Activated CD4-positive, alpha-beta memory T cell treated with anti-CD3 and anti-CD28 coated beads, Interleukin-2, amount 10 ng/mL, durations not matched to agents 7 days and 5 days (primary cell): ENCODE measurements at places on chromosomes 1 and 21. TPM values are rescaled to one million over a fixed set of nuclear protein-coding genes. Genes with fewer than 3 reads are reported as not detected.

The C1orf185 gene
- not detected for total RNA-seq

GRCh38 chr1:53206735-53207379 is 10.2 kb downstream of the CPT2 start:
- no peaks in the 10 kb centered on the region for H3K4me1 ChIP-seq
- H3K27ac ChIP-seq, result no peak overlapping the region
- no peaks in the 10 kb centered on the region for H3K27me3 ChIP-seq
- DNase-seq, result no peak
- H3K4me3 ChIP-seq, result no peak overlapping the region

- DNase-seq, result no peak
Observed at GRCh38 chr1:167651161-167651693, 21.2 kb downstream of the RCSD1 start.

GRCh38 chr21:41425954-41426675 is at the start of gene MX1:
MX1 (plus strand) TSS chr21:41426239; CDS start chr21:41432071, 5,832 bp downstream.
- peak within 1 kb of the TSS; percentile 97 for H3K4me3 ChIP-seq
- H3K36me3 ChIP-seq, result peaks cover 79% of the 10 kb centered on the region
- H3K27me3 ChIP-seq, result no peaks in the 10 kb centered on the region
- DNase-seq, result peak; percentile 97
- H3K4me1 ChIP-seq, result peaks cover 85% of the 10 kb centered on the region

GRCh38 chr1:162370721-162371120 is 5.9 kb downstream of the SPATA46 start:
- H3K4me1 ChIP-seq, result no peaks in the 10 kb centered on the region
- no peak overlapping the region for H3K27ac ChIP-seq
- H3K4me3 ChIP-seq, result no peak overlapping the region
- H3K27me3 ChIP-seq, result no peaks in the 10 kb centered on the region

GRCh38 chr1:19758227-19758830 is 41.4 kb downstream of the TMCO4 start:
- H3K36me3 ChIP-seq, result no peaks in the 10 kb centered on the region
- H3K4me1 ChIP-seq, result no peaks in the 10 kb centered on the region
- no peak for DNase-seq
- H3K27ac ChIP-seq, result no peak overlapping the region
- H3K4me3 ChIP-seq, result no peak overlapping the region
